GM06990 (cell line): ENCODE measurements at places on chromosomes 7 and 10.

DNA sequence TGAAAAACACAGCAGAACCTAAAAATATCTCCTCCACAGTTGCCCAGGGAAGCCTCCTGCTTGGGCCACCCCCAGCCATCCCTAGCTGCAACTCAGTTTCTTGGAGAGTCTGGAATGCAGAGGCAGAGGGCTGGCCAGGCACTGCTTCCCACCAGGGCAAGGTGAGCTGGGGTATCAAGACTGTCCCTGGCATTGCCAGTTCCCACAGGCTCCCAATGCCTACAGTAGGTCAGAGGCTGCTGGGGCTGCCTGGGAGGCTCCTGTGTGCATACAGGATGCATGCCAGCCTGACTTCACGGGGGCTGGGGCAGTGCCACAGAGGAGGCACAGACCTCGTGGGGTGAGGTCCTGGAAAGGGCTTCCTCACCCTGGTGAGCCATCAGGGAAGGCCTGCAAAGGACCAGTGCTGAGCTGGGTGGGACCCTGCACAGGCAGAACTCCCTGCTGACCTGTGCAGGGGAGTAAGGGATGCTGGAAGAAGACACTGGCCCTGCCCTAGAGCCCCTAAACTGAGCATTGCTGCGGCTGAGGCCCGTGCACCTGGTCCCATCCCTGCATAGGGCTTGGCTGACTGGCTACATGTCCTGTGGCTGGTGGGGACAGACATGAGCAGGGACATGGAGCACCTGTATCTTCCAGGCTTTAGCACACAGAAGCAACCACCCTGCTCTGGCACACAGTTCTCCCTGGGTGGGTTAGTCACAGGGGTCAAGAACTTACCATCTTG is 121.9 kb upstream of the RET start:
- DNase-seq: no peak

DNA sequence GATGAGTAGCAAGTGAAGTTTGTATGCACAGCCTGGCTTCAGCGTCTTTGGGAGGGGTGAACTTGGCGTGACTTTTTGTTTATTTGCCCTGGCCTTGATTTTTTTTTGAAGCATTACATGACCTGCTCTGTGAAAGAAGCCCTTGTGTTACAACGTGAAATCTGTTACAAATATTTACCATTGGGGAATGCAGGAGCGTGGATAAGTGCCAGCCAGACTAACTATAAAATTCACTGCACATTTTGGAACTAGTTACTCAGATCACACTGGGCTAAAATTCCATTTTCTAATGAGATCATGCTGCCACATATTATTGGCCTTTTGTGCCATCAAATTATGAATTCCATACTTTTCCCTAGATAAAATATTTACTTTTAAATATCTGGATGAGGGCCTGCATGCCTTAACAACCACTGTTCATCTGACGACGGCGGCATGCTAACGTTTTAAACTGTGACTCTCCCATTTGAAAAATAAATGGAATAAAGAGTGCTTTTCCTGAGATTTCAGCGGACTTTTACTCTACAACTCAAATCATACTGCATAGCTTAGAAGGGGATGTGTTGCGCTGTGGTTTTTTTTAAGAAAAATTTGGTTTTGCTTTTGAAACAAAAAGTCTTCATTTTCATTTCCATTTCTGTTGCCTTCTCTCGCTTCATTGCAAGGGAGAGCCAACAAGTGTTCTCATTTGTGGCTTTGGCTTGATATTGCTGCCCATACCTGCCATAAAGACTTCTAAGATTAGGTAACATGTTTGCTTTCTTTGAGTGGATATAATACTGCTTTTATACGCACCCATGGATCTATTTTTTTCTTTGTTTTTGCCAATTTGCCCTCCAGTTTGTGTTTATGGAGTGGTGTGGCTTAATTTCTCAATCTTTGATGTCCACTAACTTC is 352.2 kb downstream of the TFEC start:
- no peak for DNase-seq

DNA sequence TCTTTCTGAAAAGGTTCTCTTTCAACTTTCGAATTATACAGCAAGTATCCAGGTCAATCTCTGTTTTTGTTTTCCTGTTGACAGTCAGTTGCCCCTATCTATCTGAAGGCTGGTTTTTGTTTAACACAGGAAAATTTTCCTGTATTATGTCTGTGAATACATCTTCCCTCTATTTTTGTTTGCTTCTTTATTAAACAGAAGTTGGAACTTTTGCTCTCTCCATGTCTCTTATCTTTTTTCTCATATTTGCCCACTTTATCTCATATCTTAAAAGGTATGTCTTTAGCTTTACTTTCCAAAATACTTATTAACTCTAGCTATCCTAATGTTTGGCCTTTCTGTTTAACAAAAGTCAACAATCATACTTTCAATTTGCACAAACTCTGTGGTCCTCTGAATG is 95.0 kb downstream of the BRAF start:
- no peak for DNase-seq

DNA sequence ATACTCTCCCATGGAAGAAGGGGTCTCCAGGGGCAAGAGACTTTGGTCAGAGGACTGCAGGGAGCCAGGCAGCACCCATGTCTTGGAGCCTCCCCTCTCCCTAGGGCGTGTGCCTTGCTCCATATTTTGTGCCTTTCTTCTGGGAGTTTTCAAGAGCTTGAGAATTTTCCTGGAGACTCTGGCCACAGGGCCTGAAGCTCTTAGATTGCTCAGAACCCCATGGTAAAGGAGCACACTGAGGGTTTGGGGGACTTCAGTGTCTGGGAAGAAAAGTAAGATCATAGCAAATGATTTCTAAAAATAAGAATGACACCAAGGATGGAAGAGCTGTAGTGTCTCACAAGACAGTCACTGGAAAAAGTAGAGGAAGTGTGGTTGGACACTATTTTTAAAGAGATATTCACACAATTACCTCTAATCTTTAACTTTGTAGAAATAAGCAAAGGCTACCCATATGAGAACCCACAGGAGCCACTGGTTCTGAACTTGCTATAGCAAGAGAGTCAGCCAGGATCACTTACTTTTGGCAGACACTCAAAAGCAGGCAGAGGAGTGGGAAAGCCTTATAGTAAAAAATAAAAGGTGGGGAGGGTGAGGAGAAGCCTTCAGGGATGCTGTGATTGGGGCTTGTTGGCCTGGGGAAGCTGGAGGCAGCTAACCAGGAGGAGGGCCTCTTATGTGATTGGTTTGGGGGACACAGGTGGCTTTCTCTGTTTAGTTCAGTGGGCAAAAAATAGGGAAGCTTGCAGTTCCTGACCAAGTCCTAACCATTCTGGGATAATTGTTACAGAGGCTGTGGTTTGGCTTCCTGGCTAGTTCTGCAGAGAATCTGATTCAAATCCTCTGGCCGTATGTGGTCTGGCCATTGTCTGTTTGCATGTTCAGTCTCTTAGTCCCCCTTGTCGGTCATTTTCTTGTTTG is 5.1 kb upstream of the CSGALNACT2 start:
- no peak for DNase-seq

DNA sequence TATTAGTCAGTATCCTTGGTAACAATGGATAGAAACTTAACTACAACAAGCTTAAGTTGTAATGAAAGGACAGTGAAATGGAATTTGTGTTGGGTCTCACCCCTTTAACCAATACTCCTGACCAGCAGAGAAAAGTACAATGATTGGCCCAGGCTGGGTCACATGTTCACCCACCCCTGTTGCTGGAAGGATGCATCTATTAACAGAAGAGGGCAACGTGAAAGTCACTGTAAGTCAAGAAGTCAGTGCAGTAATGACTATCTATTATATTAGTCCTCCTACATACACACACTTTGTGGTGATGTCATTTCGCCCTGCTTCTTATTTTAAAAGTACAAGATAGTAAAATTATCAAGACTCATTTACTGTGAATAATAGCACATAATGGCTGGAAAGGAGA is 16.2 kb downstream of the PNLIPRP2 start:
- no peak for DNase-seq

GRCh38 chr10:44824607-44825006 is 86.5 kb upstream of the TMEM72 start:
- no peak for DNase-seq

DNA sequence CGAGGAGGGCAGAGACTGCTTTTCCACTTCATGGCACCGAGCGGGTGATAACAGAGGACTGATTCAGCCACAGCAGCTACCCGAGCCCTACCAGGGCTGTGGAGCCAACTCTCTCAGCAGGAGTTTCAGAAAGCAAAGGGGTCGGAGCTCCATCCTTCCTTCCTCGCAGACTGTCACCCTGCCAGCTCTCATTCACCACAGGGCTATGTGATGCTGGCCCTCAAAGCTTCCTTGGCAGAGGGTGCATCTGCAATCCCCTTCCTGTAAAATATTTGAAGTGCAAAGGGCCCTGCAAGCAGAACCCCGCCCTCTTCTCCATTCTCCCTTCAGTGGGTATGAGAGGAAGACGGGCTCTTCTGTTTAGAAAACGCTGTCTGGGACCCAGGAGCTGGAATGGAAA is 105.3 kb upstream of the LYZL2 start:
- no peak for DNase-seq

DNA sequence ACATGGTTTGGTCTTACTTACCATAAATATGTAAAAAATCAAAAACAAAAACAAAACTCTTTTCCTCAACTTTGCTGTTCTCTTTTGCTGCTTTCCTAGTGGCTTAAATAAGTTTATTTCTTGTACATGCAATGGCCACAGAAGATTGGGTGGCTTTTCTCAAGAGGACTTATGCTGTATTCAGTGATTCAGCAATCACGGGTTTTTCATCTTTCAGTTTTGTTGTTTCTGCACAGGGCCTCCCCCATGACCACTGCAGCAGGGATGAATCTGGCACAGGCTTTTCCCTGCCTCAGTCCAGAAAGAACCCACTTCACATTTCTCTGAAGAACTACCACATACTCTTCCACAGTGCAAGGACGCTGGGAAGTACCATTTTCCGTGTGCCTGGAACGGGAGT is 355.0 kb downstream of the RNLS start:
- no peak for DNase-seq

DNA sequence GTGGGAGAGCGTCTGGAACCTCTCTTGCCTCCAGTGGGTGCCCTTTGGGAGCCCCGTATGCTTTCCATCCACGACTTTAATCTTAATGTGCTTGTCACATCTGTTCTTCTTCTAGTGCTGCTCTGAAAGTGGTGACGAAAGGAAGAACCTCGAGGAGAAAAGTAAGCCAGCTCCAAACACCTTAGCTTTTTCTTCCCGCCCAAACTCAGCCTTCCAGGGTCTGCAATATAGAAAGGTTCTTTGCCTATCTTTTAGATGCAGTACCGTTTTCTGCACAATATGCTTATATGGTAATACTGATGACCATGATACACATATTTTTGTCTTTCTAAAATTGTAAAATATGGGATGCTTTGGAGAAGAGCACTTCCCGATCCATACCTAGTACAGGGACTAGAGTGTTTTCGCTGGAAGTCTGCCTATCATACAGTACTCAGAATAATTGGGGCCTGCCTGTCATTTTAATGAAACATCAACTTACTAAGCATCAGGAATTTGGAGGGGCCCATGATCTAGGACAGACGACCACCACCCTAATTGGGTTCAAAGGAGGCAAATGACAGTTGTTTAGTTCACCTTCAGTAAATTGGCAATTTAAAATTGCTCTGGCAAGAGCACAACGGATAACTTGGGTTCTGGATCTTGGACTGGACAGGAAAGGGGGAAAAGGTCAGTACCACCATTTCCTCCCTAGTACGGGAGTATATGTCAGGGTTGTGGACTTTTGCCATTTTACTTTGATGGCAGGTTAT is 884 bp downstream of the RINT1 start:
- no peak for DNase-seq

GRCh38 chr7:24905996-24906770 is 73.8 kb downstream of the OSBPL3 start:
- no peak for DNase-seq

DNA sequence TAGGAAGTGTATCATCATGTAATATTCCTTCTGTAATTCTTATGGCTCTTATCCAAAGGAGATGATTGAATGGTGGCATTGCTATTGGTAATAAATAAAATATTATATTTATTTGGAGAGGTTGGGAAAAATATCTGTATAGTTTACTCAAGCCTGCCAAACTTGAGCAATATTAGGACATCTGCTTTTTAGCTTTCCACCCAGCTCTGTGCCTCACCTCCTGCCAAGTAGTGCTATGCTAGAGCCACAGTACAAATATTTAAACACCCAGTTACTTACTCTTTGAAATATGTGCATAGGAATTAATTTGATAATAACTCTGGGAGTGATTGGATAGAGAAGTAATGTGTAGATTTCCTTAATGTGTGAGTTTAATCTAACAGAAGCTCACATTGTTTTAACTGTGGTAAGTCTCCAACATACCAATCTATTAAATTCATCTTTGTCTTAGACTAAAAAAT is 129.2 kb downstream of the BBS9 start:
- no peak for DNase-seq

DNA sequence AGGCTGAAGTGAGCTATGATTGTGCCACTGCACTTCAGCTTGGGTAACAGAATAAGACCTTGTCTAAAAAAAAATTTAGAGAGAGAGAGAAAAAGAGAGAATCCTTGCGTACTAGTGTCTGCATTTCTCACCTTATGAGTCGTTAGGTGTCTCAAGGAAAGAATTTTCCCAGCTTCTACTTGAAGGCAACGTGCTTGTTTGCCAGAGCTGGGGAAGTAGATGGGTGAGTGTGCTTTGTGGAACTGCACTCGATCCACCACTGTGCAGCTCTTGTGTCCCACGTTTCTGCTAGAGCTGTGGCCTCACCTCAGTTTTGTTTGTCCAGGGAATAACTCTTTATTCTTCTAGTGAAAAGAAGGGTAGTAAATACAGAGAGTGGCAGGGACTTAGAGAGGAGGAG is 38.9 kb downstream of the HDAC9 start:
- no peak for DNase-seq

GRCh38 chr7:134691546-134692343 is 45.1 kb downstream of the BPGM start:
- DNase-seq: no peak

DNA sequence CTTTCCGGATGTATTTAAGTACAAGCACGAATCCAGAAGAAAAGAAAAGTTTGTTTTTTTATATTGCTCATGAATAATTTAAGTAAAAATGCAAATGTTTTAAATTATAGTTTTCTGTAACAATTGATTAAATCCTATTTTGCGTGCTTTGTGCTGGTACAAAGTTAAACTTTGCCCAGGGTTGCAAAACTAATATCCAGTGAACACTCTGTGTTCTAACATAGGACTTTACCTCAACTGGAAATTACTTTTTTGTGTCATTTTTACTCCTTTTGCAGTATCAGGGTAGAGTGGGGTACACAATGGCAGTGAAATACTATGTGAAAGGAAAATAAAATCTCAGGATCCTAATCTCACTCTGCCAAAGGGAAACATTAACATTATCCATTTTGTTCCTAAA is 801.4 kb upstream of the MBL2 start:
- DNase-seq: no peak

- peak; percentile 76 for DNase-seq
These were observed at the start of gene ARHGAP21 for GRCh38 chr10:24723788-24724380. Gene ARHGAP21, minus strand, starts transcription at chr10:24723887. Its CDS starts 1,988 bp downstream, at chr10:24721899.

- DNase-seq: no peak
These were observed 74.1 kb downstream of the GNAI1 start for GRCh38 chr7:80208700-80209099.

GRCh38 chr7:17131060-17131345 is 167.4 kb upstream of the AHR start:
- no peak for DNase-seq

GRCh38 chr7:43234968-43235367 is 122.5 kb downstream of the HECW1 start:
- DNase-seq: no peak
